ENCODE measurements at places on chromosomes 3 and 15. TPM values are rescaled to one million over a fixed set of nuclear protein-coding genes. Genes with fewer than 3 reads are reported as not detected.

Gene CX3CR1
- 0.34 TPM for total RNA-seq

DNA sequence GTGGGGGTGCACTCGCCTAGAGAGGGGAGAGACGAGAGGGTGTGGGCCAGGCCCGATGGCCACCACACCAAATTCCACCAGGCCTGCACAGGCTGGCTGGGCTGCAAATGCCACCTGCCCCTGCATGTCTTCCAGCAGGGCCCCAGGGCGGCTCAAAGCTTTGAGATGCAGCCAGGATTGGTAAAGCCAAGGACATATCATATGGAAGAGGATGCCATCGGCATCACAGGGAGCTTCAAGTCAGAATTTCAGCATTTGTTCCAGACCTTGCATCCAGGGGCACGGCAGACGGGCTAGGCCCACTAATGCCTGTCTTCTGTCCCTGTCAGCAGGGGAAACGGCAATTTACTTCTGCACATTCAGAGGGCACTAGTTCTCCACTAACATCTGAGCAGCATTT, 97.8 kb downstream of the NUP210 start:
- no peak for DNase-seq

GRCh38 chr15:67127965-67128364, 62.6 kb downstream of the SMAD3 start:
- DNase-seq = no peak

DNA sequence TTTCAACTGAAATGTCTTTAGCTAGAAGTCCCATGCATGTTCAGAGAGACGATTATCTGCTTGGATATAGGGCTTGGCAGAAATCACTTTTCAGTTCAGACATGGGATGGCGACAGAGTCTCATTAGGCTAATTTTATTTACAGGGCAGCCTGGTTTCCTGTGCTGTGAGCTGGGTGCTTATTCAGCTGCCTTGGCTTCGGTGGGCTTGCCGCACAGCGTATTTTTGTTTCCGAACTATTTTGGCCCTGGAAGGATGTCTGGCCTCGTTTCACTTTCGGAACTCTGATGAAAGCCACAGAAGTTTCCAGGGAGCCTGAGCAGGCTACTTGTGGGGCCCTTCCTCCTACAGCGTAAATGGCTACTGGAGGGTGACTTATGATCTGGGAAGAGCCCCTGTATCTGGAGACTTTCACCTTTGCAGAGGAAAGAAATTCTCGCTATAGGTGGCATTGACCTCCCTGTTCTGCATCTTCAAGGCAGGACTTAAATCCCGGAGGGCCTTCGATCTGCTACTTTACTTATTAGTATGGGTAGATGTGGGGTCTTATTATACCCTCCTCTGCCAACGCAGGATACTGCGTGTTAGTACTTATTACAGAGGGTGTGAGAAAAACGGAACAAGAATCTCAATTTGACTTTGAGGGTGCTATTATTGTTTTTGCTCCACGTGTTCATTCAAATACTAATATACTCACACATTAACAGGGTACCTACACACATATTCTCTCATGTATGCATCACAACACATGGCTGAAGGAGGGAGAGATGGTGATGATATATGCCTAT, 364.0 kb upstream of the RBMS3 start:
- peak; percentile 48 for DNase-seq

DNA sequence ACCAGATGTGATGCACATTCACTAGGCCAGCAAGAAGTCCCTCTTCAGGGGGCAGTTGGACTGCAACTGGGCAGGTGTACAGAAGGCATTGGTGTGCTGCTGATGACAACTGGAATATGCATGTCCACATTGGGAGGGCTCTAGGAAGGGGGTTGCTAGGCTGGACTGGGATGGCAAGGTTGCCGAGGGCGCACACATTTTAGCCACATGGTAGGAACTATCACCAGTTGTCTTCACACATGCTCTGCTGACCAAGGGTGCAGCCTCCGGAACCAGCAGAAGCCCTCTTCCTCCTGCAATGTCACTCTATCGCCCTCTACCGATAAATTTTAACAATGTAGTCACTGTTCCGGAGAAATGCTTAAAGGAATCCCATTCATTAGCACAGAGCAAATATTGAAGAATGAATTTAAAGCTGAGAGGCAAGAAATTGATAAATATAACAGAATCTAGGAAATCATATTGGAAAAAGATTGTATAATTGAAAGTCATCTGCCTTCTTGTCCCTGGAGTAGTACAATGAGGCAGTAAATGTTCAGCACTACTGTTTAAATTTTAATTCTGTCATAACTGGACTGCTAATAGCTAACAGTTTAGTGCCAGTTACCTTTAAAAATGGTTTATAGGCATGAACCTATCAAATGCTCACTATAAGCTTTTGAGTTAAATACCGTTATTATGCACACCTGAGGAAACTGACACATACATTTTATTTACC, 22.6 kb upstream of the LYSMD4 start:
- DNase-seq = peak; percentile 41

Measured in activated CD8-positive, alpha-beta T cell treated with anti-CD3 and anti-CD28 coated beads for 36 hours (primary cell).